ENCODE measurements at places on chromosomes 13 and 19.

- DNase-seq, result no peak
Measured at GRCh38 chr13:110018009-110018408, 231.6 kb upstream of the IRS2 start.

GRCh38 chr13:41909506-41909905 lies 51.4 kb downstream of the VWA8 start:
- no peak for DNase-seq

- no peak for DNase-seq
Measured at GRCh38 chr19:29323440-29324290, 110.7 kb upstream of the UQCRFS1 start.

DNA sequence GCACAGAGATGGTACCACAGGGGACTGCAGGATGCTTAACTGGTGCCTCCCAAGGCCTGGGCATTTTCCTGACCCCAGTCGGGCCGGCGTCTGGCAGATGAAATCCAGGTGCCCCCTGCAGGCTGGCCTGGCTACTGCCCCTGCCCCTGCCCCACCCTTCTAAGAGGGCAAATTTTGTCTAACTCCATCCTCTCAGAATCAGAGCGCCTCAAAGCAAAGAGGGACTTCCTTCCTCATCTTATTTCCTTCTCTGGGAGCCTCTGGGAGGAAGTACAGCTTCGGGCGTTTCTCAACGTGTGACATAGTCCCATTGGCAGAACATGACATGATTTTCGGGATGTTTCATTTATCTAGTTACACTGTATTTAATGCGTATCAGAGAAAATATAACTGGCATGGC lies 2.7 kb downstream of the PRKACA start:
- DNase-seq, result no peak

DNA sequence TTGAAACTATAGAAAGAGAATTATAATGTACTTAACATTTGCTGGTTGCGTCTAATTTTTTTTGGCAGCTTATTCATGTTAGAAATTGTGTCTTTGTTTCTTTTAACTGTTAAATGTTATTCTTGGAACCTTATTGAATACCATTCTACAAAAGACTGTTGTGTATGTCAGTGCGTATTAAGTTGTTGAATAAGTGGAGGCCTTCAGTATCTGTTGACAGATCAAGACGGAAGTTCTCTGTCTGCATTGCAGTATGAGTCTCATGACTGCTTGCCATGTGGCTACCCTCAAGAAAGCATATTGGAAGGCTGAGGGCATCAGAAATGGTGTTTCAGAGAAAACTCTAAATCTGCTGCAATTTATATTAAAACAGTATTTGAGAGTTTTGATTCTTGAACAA lies 8.5 kb downstream of the UBA2 start:
- DNase-seq, result no peak

- no peak for DNase-seq
Measured at GRCh38 chr13:40611635-40612034, 54.8 kb downstream of the FOXO1 start.

DNA sequence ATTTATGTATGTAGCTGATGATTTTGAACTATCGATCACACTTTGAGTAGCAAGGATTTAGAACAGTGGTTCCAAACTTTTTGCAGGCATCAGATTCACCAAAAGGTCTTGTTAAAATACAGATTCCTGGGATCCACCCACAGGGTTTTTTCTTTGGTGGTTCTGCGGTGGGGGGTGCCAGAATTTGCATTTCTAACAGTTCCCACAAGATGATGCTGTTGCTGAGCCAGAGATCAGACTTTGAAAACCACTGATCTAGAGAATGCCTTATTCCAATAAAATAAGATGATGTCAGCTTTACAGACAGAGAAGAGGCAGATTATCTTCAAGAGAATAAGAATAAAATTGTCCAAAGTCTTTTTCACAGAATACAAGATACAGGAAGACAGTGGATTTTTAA lies 80.9 kb upstream of the SHISA2 start:
- no peak for DNase-seq

Measured in urinary bladder (tissue), 4 donors.